ENCODE measurements at places on chromosomes 1 and 21.

DNA sequence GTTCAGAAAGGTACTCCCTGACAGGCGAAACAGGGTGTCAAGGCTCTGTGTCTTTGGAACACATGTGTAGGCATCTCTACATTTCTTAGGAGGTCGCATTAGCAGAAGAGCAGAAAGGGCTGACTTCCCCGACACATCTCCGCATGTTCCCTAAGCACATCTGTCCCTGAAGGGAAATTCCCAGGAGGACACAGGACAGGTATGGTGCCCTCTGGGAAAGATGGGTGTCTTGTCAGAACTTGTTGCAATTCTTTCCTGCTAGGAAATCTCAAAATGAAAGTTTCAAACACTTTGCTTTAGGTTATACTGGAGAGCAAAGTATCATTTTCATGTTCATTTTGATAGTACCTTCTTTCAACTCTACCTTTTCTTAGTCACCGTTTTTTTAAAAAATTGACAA lies 2.0 kb downstream of the DSCAM start:
- peaks cover 7% of the 10 kb centered on the region for H3K27me3 ChIP-seq
- H3K27ac ChIP-seq, result no peak overlapping the region
- DNase-seq, result no peak

DNA sequence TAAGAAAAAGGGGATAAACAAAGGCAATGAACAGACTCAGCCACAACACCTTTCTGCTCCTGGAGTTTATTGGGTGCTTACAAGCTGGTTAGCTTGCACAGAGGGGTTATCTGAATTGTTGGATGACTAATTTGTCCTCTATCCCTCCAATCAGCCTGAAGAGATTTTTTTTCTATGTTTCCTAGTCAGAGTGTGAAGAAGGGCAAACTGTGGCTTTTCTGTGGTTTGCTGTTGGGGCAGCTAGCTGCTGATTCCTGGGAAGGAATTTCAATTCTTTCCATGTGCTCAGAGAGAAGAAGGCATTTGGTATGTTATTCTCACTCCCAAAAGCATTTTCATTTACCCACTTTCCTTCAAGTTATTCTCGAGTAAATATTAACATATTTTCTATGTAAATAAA lies 48.6 kb downstream of the PCP4 start:
- H3K27me3 ChIP-seq, result no peaks in the 10 kb centered on the region
- no peak for DNase-seq
- H3K36me3 ChIP-seq, result no peaks in the 10 kb centered on the region
- H3K4me1 ChIP-seq, result no peaks in the 10 kb centered on the region

DNA sequence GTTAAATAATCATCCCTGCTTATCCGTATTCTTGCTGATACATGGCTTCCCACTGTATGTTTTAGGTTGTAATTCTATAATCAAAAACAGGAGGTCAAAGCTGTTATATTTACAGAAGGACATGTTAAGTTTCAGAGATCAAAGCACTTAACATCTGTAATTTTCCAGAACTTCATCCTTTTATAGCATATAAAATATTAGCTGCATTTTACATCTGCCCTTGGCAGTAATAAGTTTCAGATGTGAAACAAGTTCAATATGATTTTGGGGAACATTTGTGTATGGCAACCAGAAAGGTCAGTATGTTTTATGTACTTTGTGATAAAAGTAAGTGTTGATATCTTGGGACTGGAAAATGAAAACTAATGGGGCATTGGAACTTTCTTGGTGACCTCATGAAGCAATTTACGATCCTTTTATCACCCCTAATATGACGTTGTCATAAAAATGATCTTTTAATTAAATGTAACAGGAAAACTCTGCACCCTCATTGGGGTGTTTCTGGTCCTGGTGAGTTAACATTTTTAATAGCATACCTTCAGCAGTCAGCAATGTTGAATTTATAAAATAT lies 449.6 kb downstream of the GPATCH2 start:
- H3K27ac ChIP-seq, result no peak overlapping the region
- peaks cover 1% of the 10 kb centered on the region for H3K27me3 ChIP-seq
- DNase-seq, result no peak
- no peaks in the 10 kb centered on the region for H3K36me3 ChIP-seq
- H3K4me1 ChIP-seq, result no peaks in the 10 kb centered on the region
- no peak overlapping the region for H3K4me3 ChIP-seq

DNA sequence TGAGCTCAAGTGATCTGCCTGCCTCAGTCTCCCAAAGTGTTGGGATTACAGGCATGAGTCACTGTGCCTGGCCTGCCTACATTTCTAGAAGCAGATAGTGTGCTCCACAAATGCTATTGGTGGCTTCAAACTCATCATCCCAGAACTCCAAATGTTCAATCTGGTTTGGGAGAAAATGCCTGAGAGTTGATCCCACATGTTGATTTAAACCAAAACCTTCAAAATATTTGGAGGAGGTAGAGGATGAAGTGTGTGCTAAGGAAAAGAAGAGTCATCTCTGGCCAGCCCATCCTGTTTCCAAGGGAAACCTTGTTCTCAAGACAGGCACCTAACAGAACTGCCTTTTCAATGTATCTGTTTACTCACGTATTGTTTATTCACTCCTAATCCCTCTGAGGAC lies 55.4 kb upstream of the GRHL3 start:
- H3K36me3 ChIP-seq, result peaks cover 3% of the 10 kb centered on the region
- H3K27ac ChIP-seq, result no peak overlapping the region
- H3K4me3 ChIP-seq, result no peak overlapping the region
- no peaks in the 10 kb centered on the region for H3K27me3 ChIP-seq

- H3K27me3 ChIP-seq, result peaks cover 5% of the 10 kb centered on the region
- peaks cover 11% of the 10 kb centered on the region for H3K4me1 ChIP-seq
- DNase-seq, result peak; percentile 62
- no peak overlapping the region for H3K27ac ChIP-seq
These were observed 17.7 kb downstream of the TNR start for GRCh38 chr1:175725684-175726083.

DNA sequence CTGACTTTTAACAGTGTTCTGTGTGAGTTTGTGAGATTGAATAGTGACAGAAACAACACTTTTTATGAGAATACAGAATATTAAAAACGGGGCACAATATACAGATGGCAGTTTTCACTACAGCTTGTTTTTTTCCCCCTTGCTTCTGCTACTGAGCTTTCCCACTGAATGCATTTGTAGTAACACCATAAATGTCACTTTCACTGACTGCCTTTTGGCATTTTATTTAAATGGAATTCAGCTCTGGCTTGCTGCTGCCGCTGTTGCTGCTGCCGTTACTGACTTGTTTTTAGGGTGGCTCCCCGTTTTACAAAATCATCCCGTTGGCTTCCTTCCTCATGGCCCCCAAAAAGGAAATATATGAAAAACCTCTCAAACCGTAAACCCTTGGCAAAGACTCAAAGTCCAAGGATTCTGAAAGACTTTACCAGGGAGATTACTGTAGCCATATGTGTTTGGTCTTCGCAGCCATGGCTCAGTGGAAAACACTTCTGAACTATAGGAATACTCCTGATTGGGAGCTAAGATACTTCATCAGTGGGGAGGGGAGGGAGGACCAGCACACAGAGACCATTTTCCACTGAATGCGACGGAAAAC lies 151.0 kb downstream of the NUF2 start:
- H3K27me3 ChIP-seq, result peaks cover 3% of the 10 kb centered on the region
- H3K36me3 ChIP-seq, result no peaks in the 10 kb centered on the region

Data from endothelial cell (in vitro differentiated cells).